ENCODE measurements at places on chromosomes 2 and 18.

- DNase-seq, result no peak
Measured at GRCh38 chr2:66717218-66717905, 282.4 kb downstream of the MEIS1 start.

DNA sequence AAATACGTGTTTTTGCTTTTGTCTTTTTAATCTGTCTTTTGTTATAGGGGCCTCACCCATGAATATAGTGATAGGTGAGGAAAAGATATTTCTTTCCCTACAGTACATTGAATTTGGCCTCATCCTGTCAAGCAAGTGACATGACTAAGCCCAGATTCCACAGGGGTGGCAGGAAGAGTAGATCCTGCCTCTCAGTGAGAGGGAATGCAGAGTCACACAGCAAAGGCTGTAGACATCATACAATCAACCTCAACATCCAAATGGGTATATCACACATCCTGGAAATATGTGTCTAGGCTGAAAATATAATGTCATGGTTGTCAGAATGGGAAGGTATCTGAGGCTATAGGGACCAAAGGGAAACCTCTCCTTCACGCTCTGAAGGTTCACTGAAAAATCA, 269.6 kb downstream of the CDH20 start:
- DNase-seq, result no peak

DNA sequence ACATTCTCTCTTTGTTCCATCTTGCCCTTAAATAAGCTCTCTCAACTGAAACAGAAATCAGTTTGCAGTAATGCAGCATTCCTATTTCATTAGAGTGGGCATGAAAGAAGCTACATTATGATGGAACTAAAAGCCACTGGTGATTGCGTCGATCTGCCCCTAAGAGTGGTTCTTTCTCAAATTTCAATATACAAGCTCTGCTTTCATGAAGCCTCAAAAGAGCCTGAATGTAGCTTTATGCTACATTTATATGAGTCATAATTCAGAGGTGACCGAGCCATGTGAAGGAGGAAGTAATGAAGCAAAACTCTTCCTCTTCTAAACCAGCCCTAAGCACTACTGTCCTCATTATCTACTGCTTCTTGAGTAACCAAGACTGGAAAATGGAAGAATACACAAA, 64.8 kb upstream of the CYTIP start:
- DNase-seq, result no peak

DNA sequence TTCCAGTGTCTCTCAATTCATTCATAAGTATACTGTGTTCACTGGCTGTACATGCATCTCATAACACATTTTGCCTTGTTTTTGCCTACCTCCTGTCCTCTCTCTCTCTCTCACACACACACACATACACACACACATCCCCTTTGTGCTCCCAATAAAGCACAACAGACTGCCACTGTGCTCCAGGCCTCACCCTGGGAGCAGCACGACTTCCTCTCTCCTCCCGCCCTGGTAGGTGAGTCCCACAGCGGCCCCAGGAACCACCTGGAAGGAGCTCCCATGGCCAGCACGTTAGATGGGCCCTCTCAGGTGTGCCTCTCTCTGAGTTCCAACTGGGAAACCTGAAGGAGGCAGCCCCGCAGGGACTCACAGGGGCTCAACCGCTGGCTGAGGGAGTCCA, 65.4 kb downstream of the MARCHF4 start:
- no peak for DNase-seq

DNA sequence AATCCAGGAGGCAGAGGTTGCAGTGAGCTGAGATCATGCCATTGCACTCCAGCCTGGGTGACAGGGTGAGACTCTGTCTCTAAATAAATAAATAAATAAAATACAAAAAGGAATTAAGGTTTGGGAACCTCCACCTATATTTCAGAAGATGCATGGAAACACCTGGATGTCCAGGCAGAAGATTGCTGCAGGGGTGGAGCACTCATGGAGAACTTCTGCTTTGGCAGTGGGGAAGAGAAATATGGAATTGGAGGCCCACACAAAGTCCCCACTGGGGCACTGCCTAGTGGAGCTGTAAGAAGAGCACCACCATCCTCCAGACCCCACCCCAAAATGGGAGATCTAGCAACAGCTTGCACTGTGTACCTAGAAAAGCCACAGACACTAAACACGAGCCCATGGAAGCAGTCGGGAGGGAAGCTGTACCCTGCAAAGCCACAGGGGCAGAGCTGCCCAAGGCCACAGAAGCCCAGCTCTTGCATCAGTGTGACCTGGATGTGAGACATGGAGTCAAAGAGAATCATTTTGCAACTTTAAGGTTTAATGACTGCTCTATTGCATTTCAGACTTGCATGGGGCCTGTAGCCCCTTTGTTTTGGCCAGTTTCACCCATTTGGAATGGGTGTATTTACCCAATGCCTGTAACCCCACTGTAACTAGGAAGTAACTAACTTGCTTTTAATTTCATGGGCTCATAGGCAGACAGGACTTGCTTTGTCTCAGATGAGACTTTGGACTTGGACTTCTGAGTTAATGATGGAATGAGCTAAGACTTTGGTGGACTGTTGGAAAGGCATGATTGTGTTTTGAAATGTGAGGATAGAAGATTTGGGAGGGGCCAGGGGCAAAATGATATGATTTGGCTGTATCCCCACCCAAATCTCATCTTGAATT, 265.3 kb downstream of the ZEB2 start:
- DNase-seq, result no peak
